ENCODE measurements at places on chromosomes 16 and 17. TPM values are rescaled to one million over a fixed set of nuclear protein-coding genes. Genes with fewer than 3 reads are reported as not detected.

The ZNF668 gene
- 4.9 TPM for total RNA-seq

The PTX4 gene
- 0.17 TPM for total RNA-seq

The ATP2A3 gene
- total RNA-seq, result 0.09 TPM

The STH gene
- total RNA-seq, result not detected

The DNAH3 gene
- total RNA-seq, result not detected

The TEKT3 gene
- not detected for total RNA-seq

The RND2 gene
- total RNA-seq, result 0.09 TPM

The METTL22 gene
- total RNA-seq, result 9.9 TPM

The DHRS7C gene
- not detected for total RNA-seq
